Muscle of arm (tissue), 14 donors: ENCODE measurements at places on chromosomes 12 and 14.
A peak's percentile ranks its signal among the peaks of the same experiment; 100 is the strongest.

DNA sequence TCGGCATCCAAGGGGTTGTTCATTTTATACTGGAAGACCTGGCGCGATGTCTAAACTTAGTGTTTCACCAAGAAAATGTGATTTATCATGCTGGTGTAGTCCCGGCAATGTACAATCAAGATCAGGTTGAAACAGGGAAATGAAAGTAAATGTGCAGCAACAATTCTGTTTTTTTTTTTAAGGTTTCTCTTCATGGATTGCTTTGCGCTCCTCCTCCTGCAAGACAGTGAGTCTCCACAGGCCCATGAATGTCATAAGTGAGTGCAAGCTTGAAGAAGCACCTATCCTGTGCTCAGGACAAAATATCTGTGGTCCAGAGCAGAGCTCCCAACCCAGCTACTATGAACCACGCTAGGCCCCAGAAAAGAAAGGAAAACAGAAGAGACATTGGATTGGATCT is 143.4 kb downstream of the KCNK10 start:
- DNase-seq = no peak

- DNase-seq = no peak
Measured at GRCh38 chr12:5535541-5535940, 103.6 kb downstream of the NTF3 start.

- DNase-seq = no peak
Measured at GRCh38 chr12:51307655-51308593, 16.1 kb downstream of the BIN2 start.

DNA sequence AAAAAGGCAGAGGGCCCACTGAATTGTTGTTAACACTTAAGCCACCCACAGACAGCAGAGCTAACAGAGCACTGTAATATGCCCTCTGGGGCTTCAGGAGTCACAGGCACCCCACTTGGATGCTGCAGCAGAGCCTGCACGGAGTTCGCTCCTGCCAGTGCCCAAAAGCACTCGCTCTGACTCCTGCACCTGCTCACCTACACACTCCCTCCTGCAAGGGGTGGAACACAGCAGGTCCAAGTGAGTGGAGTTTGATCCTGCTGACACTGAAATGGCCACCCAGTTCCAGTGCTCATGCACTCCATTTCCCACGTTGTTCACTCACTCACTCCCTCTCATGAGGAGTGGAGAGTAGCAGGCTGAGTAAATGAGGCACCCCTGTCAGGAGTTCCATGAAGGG is 68.8 kb downstream of the OSBPL8 start:
- no peak for DNase-seq

- no peak for DNase-seq
Measured at GRCh38 chr12:1879633-1880032, 38.8 kb downstream of the CACNA2D4 start.

GRCh38 chr12:13941258-13942249 is 39.8 kb downstream of the GRIN2B start:
- DNase-seq = peak; percentile 25

- no peak for DNase-seq
Measured at GRCh38 chr14:55328317-55328716, 57.1 kb downstream of the FBXO34 start.

GRCh38 chr12:38744041-38744440 is 161.3 kb downstream of the CPNE8 start:
- peak; percentile 54 for DNase-seq

- no peak for DNase-seq
Measured at GRCh38 chr12:59070322-59070933, 150.1 kb upstream of the LRIG3 start.

- no peak for DNase-seq
Measured at GRCh38 chr14:50299585-50299984, 12.4 kb downstream of the L2HGDH start.

DNA sequence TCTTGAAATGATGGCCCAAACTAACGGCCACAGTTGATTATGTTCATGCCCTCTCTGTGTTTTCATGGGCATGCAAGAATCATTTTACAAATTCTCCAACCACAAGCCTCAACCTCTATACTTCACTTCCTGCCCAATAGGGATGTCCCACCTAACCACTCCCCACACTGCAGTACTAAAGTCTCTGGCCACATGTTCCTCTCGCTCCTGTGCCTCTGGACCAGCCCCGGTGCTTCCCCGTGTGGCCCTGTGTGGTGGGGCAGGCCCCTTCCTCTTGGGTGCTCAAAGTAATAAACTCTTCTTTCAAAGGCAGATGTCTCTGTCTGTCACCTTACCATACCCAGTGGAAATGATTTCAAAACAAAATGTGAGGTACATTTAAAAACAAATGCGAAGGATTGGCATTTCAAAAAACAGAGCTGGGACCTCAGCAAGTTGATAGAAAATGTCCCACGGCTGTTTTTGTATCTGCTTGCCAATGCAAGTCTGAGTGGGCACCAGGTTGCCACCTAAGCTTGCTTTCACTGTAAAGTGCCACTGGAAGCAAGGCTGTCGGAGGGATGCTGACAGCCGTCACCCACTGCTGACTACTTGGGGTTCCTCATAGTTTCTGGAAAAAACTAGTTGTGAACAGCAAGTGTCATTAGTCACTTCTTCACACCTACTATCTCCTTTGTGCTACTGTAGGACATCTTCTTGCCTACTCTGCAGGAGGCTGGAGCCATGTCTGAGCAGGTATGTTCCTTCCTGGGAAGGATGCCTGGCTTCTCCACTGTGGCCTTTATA is 8.2 kb upstream of the SERPINA11 start:
- DNase-seq = no peak

DNA sequence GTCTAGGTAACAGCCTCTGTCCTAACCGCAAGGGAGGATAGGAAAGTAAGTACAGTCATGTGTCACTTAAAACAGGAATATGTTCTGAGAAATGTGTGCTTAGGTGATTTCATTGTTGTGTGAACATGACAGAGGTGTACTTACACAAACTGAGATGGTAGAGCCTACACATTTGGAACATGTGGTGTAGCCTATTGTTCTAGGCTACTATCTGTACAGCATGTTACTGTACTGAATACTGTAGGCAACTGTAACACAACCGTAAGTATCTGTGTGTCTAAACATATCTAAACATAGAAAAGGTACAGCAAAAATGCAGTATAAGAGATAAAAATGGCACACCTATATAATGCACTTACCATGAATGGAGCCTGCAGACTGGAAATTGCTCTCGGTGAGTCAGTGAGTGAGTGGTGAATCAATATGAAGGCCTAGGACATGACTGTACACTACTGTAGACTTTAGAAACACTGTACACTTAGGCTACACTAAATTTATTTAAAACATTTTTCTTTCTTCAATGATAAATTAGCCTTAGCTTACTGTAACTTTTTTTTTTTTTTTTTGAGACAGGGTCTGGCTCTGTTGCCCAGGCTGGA is 13.2 kb upstream of the MDM2 start:
- DNase-seq = no peak

DNA sequence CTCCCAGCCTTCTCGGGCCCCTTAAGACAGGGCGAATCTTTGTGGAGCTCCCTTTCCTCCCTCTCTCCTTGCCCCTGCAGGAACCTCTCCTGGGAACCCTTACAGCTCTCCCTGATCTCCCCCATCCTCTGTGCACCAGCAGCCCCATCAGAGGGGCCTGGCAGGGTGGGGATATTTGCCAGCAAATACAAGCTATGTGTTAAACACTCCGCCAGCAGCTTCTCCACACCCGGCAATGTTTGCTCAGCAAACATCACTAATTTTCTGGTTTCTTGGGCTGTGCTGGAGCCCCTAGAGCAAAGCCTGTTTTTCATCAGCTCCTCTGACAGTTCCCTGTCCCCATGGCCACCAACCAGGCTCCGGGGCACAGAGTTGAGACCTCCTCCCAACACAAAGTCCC is 147.5 kb upstream of the LHX5 start:
- no peak for DNase-seq

DNA sequence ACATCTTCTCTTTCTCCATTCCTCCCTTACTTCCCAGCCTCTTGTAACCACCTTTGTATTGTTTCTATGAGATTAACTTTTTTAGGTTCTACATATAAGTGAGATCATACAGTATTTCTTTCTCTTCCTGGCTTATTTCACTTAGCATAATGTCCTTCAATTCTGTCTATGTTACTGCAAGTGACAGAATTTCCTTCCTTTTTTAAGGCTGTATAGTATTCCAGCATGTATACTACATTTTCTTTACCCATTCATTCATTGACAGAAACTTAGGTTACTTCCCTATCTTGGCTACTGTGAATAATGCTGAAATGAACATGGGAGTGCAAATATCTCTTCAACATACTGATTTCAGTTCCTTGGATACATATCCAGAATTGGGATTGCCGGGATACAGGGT is 18.2 kb downstream of the TMX1 start:
- DNase-seq = no peak

DNA sequence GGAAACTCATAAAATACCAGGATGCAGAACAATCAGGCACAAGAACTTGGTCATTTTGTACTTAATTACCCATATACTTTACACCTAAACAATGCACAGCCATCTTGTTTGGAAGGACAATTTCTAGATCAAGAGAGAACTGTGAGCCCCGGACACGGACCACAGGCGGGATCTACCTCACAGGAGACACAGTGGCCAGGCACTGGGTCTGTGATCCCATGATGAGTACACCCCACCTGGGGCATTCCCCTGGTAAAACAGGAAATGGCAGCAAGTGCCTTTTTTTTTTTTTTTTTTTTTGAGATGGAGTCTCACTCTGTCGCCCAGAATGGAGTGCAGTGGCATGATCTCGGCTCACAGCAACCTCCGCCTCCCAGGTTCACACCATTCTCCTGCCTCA is 15.2 kb downstream of the GOLGA3 start:
- DNase-seq = no peak

DNA sequence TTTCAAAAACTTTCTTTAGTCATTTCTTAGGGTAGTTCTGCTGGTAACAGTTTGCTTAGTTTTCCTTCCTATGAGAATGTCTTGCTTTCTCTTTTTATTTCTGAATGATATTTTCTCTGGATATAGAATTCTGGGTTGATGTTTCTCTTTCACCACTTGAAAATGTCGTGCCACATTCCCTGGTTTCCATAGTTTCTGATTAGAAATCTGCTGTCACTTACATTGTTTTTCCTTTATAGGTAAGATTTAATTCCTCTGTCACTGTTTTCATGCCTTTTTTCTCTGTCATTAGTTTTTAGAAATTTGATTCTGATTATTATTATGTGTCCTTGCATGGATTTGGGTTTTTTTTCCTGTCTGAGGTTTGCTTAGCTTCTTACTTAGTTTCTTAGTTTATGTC is 77.3 kb upstream of the PCNX4 start:
- DNase-seq = no peak

DNA sequence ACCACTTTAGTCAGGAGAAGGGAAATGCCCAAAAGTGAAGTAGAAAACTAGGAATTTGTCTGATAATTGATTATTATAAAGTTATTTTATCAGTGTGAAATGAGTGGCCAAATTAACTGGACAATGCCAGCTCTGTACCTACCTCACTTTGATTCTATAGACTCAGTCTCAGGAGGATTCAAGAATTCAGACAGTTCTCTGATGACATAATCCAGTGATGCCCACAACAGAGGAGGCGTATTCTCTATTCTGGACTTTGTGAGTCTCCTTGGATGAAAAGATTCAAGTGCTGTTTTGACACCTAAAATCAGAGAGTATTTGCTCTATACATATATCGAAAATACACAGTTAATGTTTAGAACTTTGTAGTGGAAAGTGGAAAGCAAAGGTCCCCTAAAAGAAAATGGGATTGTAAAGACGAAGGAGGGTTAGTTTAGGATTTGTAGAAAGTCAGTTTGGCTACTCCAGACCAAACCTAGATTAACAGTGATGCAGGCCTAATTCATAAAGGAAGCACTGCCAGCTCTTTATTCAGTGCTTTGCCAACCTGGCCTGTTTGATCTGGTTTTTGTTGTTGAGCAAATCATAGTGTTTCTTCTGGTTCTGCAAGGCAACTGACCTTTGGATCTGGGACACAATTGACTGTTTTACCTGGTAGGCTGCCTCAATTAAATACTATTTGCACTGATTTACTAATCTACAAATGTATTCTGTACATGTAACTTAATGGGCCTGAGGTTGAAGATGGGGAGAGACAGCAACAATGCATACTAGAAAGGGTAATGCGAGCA is 67.4 kb downstream of the DAD1 start:
- no peak for DNase-seq

DNA sequence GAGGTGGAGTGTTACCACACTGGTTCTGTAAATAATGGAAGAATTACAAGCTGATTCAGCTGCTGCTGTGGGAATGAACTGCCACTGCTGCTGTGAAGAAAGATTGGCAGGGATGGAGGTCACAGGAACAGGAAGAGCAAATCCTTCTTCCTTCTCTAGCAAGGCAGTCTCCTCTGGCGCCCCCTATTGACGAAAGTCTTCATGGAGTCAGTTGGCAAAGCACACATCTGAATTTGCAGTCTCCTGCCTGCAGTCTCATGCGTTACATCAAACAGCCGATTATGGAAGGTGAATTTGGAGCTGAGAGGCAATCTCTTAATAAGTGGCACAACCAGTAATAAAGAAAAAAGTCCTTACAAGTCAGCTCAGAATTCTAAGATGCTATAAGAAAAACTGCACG is 106.0 kb upstream of the TMTC1 start:
- no peak for DNase-seq

DNA sequence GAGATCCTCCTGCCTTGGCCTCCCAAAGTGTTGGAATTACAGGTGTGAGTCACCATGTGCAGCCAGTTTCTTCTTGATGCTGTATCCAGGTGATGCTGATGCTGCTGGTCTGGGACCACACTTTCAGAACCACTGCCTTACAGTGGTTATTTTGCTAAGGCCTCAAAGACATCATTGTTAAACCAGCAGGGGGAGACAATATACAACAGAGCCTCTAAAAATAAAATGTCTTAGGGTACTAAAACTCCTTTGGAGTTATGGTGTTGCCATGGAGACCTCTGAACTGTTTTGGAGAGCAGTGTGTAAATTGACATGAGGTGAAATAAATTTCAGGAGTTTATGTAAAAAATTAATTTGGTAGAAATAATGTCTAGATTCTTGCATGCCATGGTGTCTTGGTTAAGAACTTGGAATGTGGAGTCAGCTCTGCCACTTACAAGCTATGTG is 1.1 kb upstream of the ARG2 start:
- DNase-seq = peak; percentile 65

- DNase-seq = no peak
Measured at GRCh38 chr14:52550661-52551060, 1.6 kb downstream of the TXNDC16 start.

GRCh38 chr14:86955771-86956354 is 1037.1 kb downstream of the GALC start:
- no peak for DNase-seq
